ENCODE measurements at places on chromosomes 6 and 20. TPM values are rescaled to one million over a fixed set of nuclear protein-coding genes. Genes with fewer than 3 reads are reported as not detected.
A peak's percentile ranks its signal among the peaks of the same experiment; 100 is the strongest.

ALDH5A1 gene
- total RNA-seq: 4.2 TPM

GRCh38 chr20:19903168-19903811, 113.9 kb upstream of the NAA20 start:
- no peaks in the 10 kb centered on the region for H3K27me3 ChIP-seq
- no peak overlapping the region for H3K27ac ChIP-seq
- no peak overlapping the region for H3K4me3 ChIP-seq
- H3K36me3 ChIP-seq: no peaks in the 10 kb centered on the region

DNA sequence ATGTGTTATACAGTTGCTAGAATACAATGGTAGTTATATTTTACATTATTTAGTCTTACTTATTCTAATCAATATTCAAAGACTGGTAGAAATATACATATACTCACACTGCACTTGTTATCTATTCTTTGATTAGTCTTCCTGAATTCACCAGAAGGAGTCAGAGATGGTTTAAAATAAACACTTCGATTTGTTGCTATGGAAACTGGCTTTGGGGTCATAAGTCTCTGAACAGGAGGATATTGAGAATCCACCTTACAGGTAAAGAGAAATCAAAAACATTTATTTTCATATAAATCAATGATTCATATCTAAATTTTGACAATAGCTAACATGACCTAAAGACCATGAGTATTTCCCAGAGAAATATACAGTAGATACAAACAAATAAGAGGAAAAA, 41.6 kb downstream of the NUP153 start:
- no peaks in the 10 kb centered on the region for H3K4me1 ChIP-seq
- no peaks in the 10 kb centered on the region for H3K27me3 ChIP-seq
- no peak for DNase-seq
- H3K36me3 ChIP-seq: peaks cover 34% of the 10 kb centered on the region
- no peak overlapping the region for H3K27ac ChIP-seq

GRCh38 chr20:33645072-33645358, 17.1 kb upstream of the C20orf144 start:
- no peak for DNase-seq
- no peak overlapping the region for H3K4me3 ChIP-seq
- peaks cover 15% of the 10 kb centered on the region for H3K4me1 ChIP-seq
- H3K27me3 ChIP-seq: no peaks in the 10 kb centered on the region
- no peak overlapping the region for H3K27ac ChIP-seq

- H3K27me3 ChIP-seq: no peaks in the 10 kb centered on the region
- DNase-seq: no peak
- no peak overlapping the region for H3K27ac ChIP-seq
- no peak overlapping the region for H3K4me3 ChIP-seq
Measured at GRCh38 chr6:166474721-166475565, 92.2 kb upstream of the MPC1 start.

TNFRSF6B gene
- not detected for total RNA-seq

GRCh38 chr6:44558832-44559251, 171.3 kb downstream of the CDC5L start:
- H3K4me1 ChIP-seq: no peaks in the 10 kb centered on the region
- no peaks in the 10 kb centered on the region for H3K36me3 ChIP-seq
- no peak for DNase-seq
- H3K4me3 ChIP-seq: no peak overlapping the region

DNA sequence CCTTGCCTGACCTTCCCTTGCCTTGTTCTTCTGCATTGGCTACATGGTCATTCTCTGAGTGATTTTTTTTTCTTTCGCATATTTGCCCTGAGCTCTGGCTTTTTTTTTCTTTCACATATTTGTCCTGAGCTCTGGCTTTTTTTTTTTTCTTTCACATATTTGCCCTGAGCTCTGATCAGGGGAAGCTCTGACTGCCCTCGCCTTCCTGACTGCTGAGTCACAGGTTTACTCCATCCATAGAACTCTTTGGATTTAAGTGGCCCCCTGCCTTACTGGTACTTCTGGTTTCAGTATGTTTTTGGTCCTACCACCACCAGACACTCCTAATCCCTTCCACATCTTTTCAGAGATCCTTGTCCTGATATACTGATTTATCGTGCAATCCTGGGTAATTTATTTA, 201.1 kb downstream of the OGFRL1 start:
- H3K27me3 ChIP-seq: no peaks in the 10 kb centered on the region
- no peaks in the 10 kb centered on the region for H3K36me3 ChIP-seq
- no peaks in the 10 kb centered on the region for H3K4me1 ChIP-seq
- H3K27ac ChIP-seq: no peak overlapping the region

DNA sequence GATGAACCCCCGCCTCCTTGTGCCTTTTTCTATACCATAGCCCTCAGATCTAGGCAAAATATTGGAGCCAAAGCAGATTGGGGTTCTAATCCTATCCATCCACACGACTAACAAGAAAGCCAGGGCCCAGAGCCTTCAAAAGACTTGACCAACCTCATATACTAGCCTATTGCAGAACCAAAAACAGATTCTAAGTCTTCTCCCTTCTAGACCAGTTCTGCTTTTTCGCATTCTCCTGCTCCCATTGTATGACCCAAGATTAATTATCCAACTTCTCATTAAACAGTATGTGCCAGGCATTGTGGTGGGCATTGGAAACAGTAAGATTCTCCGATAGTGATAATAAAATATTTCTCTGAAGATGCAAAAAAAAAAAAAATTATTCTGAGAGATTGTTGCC, 113.7 kb upstream of the JARID2 start:
- DNase-seq: no peak
- H3K4me3 ChIP-seq: no peak overlapping the region
- H3K36me3 ChIP-seq: no peaks in the 10 kb centered on the region
- H3K27me3 ChIP-seq: no peaks in the 10 kb centered on the region
- no peak overlapping the region for H3K27ac ChIP-seq

- H3K4me3 ChIP-seq: no peak overlapping the region
- H3K36me3 ChIP-seq: no peaks in the 10 kb centered on the region
- H3K27me3 ChIP-seq: peaks cover 16% of the 10 kb centered on the region
- no peaks in the 10 kb centered on the region for H3K4me1 ChIP-seq
Measured at GRCh38 chr6:149948011-149948410, 6.2 kb downstream of the ULBP2 start.

- H3K4me3 ChIP-seq: no peak overlapping the region
- H3K27me3 ChIP-seq: no peaks in the 10 kb centered on the region
- DNase-seq: no peak
- no peak overlapping the region for H3K27ac ChIP-seq
- no peaks in the 10 kb centered on the region for H3K4me1 ChIP-seq
Measured at GRCh38 chr6:96381246-96381645, 140.4 kb upstream of the UFL1 start.

GRCh38 chr6:53066077-53066417, 843 bp downstream of the FBXO9 start:
- H3K4me1 ChIP-seq: peaks cover 15% of the 10 kb centered on the region
- no peaks in the 10 kb centered on the region for H3K27me3 ChIP-seq
- peak overlapping the region; percentile 78 for H3K27ac ChIP-seq
- H3K36me3 ChIP-seq: peaks cover 3% of the 10 kb centered on the region

DNA sequence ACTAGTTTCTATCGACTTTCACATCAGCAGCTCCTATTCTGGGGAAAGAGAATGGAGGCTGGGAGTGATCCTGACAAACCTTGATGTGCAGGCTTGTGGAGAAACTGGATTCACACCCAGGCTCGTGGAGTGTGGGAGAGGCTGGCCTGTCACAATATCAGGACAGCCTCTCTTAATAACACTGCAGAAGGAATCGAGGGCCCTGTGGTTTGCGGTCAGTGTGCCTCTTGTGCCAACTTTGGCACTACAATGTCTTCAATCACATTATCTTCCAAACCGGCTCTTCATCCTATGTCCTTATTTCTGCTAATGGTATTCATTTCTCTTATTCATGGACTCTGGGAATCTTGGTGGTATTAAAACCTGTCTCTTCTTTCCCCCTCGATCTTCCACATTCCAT, 92.7 kb downstream of the PRL start:
- H3K27ac ChIP-seq: no peak overlapping the region
- H3K4me1 ChIP-seq: no peaks in the 10 kb centered on the region
- DNase-seq: no peak
- H3K27me3 ChIP-seq: no peaks in the 10 kb centered on the region
- H3K36me3 ChIP-seq: no peaks in the 10 kb centered on the region
- H3K4me3 ChIP-seq: no peak overlapping the region

DNA sequence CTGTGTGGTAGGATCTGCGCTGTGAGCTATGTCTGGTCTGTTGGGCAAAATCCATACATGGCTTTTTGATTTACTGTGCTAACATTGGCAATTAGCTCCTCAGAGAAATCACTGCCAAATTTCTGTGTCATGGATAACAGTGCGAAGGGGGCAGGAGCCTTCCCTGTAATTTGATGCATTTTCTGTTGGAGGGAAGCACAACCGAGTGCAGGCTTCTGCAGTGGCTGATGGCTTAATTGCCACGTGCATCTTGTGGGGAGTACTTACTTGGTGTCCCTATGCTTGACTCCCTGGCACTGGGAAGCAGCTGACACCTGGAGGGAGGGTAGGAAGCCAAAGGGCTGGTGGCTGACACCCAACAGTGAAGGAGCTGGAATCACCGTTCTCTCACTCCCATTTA, 99.3 kb upstream of the PROKR2 start:
- no peak for DNase-seq
- H3K4me3 ChIP-seq: no peak overlapping the region
- H3K4me1 ChIP-seq: no peaks in the 10 kb centered on the region
- H3K27me3 ChIP-seq: peaks cover 5% of the 10 kb centered on the region
- no peaks in the 10 kb centered on the region for H3K36me3 ChIP-seq

SLC17A9 gene
- total RNA-seq: 0.28 TPM

- H3K36me3 ChIP-seq: no peaks in the 10 kb centered on the region
- no peak for DNase-seq
- H3K27me3 ChIP-seq: no peaks in the 10 kb centered on the region
- no peaks in the 10 kb centered on the region for H3K4me1 ChIP-seq
- H3K27ac ChIP-seq: no peak overlapping the region
- H3K4me3 ChIP-seq: no peak overlapping the region
Measured at GRCh38 chr20:37251825-37252477, 9.7 kb downstream of the GHRH start.

SPATS1 gene
- not detected for total RNA-seq

GRCh38 chr20:37933786-37934633, 31.1 kb downstream of the VSTM2L start:
- H3K4me1 ChIP-seq: no peaks in the 10 kb centered on the region
- no peak overlapping the region for H3K4me3 ChIP-seq
- H3K36me3 ChIP-seq: no peaks in the 10 kb centered on the region

- H3K36me3 ChIP-seq: no peaks in the 10 kb centered on the region
- no peaks in the 10 kb centered on the region for H3K4me1 ChIP-seq
- DNase-seq: no peak
- no peak overlapping the region for H3K27ac ChIP-seq
- H3K27me3 ChIP-seq: no peaks in the 10 kb centered on the region
Measured at GRCh38 chr6:131778169-131778568, 29.7 kb upstream of the ENPP1 start.
